ENCODE measurements at places on chromosomes 3 and 15. TPM values are rescaled to one million over a fixed set of nuclear protein-coding genes. Genes with fewer than 3 reads are reported as not detected.

DNA sequence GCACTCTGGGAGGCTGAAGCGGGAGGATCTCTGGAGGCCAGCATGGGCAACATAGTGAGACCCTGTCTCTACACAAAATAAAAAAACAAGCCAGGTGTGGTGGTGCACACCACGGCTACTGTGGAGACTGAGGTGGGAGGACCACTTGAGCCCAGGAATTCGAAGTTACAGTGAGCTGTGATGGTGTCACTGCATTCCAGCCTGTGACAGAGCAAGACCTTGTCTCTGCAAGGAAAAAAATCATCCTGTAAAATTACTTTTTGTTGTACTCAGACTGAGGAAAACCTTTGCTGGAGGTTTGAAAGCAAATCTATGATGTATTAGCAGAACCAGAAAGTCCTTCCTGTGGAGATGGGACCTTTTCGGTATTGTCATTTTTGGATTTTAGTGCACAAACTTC lies 63.3 kb downstream of the ATP1B3 start:
- DNase-seq = no peak

GRCh38 chr15:64125978-64126377 lies 25.6 kb upstream of the SNX22 start:
- DNase-seq = no peak

PDCD10 gene
- 27.5 TPM for total RNA-seq

DNA sequence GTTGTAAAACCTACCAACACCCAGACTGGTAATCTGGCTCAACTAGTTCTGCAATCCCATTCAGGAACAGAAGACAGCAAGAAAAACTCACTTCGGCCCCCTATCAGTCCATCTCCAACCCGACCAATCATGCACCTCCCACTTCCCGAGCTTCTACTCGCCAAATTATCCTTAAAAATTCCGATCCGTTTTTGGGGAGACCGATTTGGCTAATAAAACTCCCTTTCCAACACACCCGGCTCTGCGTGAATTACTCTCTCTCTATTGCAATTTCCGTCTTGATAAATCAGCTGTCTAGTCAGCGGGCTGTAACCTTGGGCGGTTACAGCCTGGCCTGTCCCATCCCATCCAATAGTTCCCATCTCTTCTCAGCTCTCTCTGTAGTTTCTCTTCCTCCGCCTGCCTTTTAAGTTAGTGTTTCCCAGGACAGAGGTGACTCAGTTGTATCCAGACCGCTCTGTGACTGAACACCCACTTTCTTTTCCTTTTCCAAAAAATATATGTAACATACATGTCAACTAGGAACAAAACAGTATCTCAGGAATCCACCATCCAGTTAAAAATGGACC lies 780 bp upstream of the ACAD9 start:
- no peak for DNase-seq

CPA3 gene
- total RNA-seq = 4.5 TPM

RHOV gene
- total RNA-seq = not detected

GRCh38 chr3:155031186-155031585 lies 48.9 kb upstream of the MME start:
- DNase-seq = no peak
